ENCODE measurements at places on chromosomes 1 and 21.

DNA sequence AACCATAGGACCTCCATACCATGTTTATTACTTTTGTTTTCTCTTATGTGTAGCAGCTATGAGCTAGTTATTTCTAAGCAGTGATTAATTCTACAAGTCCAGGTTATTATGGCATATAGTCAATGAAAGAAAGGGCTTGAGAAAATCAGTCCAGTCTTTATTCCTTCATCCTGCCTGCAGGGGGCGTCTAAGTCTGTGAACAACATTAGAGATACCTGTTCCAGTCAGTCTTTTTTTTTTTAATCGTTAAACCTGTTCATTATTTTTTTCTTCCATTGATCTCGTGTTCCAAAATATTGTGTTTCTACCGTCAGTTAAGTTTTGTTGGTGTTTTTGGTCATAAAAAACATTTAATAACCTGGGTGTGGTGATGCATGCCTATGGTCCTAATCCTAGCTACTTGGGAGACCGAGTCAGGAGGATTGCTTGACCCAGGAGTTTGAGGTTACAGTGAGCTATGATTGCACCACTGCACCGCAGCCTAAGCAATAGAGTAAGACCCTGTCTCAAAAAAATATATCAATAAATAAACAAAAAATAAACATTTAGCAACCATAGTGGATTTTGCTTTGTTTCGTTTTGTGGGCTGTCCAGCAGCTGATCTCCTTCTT is 29.4 kb upstream of the CD2 start:
- DNase-seq: peak; percentile 67

GRCh38 chr1:156476501-156477298 is 23.9 kb downstream of the MEF2D start:
- DNase-seq: no peak

DNA sequence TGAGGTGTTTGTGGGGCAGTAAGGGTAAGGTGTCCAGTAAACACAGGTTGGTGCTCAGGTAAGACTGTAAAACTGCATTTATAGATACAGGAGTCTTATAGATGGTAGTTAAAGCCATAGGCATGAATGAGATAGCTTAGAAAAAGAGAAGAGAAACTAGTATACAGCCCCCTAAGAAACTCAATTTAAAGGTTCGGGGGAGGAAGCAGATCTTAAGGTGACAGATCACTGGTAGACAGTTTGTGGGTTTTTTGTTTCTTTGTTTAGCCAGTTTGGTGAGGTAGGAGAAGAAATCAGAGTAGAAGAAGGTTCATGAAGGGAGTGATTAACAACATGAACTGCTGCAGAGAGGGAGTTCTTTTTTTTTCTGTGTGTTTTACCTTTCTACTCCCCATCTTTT is 6.1 kb upstream of the AGO3 start:
- no peak for DNase-seq

- no peak for DNase-seq
Observed at GRCh38 chr1:108149796-108150467, 50.2 kb downstream of the SLC25A24 start.

- DNase-seq: no peak
Observed at GRCh38 chr1:235783148-235783776, 83.4 kb downstream of the LYST start.

GRCh38 chr21:42330380-42331371 is 15.5 kb upstream of the TFF3 start:
- no peak for DNase-seq

GRCh38 chr1:234934611-234935033 is 194.0 kb downstream of the TOMM20 start:
- DNase-seq: no peak

- no peak for DNase-seq
Observed at GRCh38 chr1:117271959-117272358, 61.2 kb upstream of the VTCN1 start.

- no peak for DNase-seq
Observed at GRCh38 chr1:180204231-180204630, 25.8 kb upstream of the LHX4 start.

DNA sequence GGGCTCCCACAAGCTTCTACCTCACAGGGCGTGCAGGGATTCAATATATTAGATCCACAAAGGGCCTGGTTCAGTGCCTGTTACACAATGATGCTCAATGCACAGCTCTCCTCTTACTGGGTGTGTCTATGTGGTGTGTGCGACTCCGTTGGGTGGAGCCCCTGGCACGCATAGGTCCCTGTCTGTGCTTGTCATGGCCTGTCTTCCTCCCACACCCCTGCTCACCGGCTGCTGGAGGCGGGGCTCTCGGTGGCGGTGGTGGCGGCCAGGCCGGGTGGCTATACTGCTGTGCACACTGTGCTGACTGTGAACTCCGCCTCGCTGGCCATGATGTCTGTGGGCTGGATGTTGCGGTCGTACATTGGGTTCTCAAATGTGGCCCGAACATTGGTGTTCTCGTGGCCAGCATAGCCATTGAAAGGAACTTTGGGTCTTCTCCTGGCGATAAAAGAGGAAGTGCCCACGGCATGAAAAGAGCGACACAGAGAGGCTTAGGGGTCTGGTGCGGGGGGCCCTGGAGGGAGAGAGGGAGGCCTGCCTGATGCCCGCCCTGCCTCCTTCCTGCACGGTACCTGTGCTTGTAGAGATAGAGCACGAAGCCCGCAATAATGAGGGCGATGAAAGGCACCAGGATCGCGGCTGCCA is 46.9 kb downstream of the ZSCAN20 start:
- no peak for DNase-seq

- no peak for DNase-seq
Observed at GRCh38 chr1:56284928-56285327, 294.4 kb downstream of the PLPP3 start.

DNA sequence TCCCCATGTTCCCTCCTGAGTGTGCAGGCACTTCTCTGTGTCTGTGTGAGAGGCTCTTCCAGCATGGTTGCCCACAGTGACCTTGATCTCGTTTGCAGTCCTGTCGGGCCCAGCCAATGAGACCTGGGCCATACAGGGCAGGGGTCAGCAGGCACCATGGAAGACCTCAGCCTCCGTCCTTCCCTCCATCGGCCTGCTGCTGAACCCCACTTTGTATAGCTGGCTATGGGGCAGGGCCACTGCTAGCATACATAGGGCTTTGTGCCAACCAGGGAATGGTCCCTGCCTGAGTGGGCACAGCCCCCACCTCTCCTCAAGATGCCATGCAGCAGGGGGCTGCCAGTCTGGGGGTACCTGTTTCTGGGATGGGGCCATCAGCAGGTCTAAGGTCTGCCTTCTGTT is 3.8 kb downstream of the C1orf35 start:
- DNase-seq: no peak

- DNase-seq: no peak
Observed at GRCh38 chr21:45830221-45830640, 151.3 kb upstream of the COL6A1 start.

DNA sequence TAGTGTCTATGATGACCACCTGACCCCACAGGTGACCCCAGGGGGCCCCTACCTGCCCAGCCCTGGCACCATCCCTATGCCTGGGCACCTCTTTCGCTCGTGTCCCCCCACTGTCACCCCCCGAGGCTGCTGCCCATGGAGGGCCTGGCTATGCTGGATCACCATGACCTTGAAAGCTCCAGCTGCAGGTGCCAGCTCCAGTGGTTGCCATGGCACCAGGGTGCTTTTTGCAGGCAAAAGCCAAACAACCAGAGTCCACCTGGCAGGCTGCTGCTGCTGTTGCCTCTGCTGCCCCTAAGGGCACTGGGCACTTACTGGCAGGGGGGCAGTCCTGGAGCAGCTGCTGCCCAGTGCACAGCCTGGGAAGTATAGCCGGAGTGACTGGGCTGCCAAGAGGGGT is 21.7 kb downstream of the ETNK2 start:
- no peak for DNase-seq

GRCh38 chr1:22689505-22689904 is 21.1 kb upstream of the EPHB2 start:
- no peak for DNase-seq

DNA sequence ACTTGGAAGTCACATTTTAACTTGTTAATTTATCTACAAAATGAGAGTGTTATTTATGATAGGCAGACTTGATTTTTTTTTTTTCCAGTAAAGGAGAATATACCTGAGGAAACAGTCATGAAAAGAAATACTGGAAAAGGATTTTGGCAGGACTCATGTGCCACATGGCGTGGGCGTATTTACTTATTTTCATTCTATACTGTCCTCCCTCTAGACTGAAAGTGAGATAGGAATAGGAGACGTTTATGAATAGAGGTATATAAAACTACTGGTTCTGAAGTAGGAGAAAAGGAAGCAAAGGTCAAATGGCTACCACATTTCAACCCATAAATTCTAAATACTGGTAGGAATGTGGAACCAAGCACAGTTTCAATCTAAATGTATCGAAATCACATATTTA is 94.8 kb upstream of the MPC2 start:
- DNase-seq: no peak

Data from stimulated activated CD4-positive, alpha-beta T cell treated with anti-CD3 and anti-CD28 coated beads, Interleukin-4, amount 100 ng/mL, for 4 hours (primary cell).